ENCODE measurements at places on chromosomes 5 and 9.

DNA sequence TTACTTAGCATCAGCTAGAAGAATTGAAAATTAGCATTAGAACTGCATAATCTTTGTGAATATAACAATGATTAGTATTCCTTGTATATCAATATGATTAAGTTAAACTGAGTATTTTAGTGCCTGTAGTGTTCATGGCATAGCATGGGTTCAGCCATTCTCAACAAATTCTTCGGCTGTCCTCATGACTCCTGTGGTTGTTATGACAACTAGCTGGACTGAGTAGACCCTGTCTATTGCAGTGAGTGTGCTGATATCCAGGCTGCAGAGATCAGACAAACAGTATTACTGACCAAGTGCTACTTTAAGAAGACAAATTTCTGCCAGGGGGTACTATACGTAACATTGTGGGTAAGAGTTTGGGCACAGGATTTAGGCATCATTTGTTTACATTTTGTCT is 125.9 kb downstream of the NUDT12 start:
- no peak for DNase-seq

DNA sequence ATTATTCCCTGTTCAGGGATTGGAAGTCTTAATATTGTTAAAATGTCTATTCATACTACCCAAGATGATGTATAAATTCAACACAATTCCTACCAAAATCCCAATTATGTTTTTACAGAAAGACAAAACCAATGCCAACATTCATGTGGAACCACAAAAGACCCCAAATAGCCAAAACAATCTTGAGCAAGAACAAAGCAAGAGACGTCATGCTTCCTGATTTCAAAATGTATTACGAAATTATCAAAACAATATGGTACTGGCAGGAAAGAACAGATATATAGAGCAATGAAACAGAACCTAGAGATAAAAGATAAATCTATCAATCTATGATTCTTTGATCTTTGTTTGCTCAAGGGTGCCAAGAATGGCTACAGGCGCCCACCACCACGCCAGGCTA is 237.9 kb downstream of the TAF11L14 start:
- no peak for DNase-seq

DNA sequence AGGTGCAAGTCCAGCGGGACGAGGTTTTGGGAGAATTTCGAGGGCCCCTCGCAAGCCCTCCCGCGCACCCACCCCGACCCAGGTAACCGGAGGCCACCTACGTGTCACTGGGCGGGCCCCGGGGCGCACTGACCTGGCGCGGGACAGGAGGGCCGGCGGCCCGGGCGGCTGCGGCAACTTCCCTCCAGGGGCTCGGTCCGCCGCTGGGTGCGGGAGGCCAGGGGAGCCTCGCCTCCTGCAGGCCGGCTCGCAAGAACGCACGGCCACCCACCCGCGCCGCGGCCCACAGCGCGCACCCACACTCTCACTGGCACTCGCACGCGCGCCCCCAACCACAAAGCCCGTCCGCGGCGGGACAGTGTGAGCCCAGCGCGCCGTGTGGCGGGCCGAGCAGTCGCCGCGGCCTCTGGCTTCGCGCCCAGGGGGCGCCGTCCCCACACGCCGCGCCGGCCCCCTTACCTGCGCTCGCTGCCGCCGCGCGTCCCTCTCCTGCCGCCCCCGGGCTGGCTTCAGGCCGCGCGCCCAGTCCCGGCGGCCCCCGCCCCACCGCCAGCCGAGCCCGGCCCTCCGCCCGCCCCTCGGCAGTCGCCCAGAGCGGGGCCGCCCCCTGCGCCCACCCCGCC is 451 bp downstream of the LPAR1 start:
- DNase-seq = peak; percentile 40

GRCh38 chr9:124789531-124789930 is 12.6 kb downstream of the OLFML2A start:
- no peak for DNase-seq

DNA sequence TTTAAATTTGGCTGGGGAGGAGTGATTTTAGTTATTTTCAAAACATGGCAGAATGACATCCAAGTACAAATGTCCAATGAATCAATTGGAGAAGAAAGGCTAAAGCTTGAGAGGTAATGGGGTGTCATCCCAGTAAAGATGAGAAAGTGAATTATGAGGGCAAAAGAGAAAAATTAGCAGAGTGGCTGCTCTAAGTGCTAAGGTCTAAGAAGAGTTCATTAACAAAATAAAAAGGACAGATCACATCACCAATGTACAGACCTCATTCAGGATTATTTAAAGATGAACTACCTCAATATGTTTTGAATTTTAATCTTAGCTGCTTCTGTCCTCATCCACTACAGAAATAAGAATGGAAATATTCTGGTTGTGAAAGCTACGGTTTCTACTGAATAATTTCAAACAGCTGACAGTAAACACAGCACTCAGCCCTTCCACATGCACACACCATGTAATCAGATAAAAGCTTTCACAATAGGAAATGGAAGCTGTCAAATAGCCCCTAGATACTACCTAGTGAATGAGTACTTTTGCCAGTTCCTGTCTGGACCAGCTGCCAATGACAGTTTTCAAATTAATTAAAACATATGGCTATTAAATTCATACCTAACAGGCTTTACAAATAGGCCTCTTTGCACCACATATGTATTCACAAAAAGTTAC is 171.5 kb downstream of the SSBP2 start:
- DNase-seq = peak; percentile 61

DNA sequence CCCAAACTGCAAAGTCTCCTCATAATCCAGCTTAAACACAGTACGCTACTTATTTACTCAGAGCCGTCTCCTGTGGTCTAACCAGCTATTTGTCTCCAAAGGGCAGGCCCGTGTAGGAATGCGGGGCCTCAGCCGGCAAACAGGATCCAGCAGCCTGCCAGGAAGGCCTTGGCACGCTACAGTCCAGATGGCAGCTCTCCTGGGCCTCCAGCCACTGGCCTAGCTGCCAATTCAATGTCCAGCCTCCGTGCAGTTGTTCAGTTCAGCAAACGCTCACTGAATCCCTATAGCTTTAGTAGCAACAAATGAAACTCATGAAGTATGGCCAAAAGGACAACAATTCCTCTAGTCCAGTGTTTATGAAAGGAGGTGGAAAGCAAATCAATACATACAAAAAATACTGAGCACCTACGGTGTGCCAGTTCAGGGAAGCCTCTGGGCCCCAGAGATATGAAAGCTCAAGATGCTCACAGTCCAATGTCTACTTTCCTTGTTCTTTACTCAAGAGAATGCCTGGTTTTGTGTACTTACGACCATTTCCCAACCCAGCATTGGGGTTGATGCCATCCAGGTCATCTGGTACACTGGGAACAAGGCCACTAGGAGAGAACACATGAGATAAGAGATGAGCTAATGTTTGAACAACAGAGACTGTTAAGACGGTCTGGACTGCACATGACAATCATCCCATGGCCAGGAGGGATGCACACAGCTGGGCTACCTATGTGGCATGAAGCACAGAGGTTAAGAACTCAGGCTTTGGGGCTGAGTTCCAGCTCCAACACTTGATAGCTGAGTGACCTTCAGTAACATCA is 8.3 kb downstream of the CDK5RAP2 start:
- DNase-seq = peak; percentile 99

GRCh38 chr9:136386018-136386417 is 12.5 kb upstream of the CARD9 start:
- DNase-seq = no peak

DNA sequence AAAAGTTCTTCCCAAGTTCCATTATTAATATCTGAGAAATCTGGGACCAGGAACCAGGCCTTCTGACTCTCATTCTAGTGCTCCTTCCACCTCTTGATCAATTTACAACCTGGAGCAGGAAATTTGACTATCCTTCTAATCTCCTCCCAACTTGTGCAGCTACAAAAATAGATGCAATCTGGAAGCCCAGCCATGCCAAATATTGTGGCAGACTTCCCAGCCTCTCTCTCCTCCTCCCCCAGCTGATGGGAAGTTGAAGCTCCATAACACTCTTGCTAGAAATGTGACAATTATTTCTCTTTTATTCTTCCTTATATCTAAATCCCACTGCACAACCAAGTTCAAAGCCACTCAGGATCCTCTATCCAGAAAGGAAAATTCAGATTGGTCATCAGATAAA is 252.1 kb downstream of the SEC61B start:
- peak; percentile 56 for DNase-seq

DNA sequence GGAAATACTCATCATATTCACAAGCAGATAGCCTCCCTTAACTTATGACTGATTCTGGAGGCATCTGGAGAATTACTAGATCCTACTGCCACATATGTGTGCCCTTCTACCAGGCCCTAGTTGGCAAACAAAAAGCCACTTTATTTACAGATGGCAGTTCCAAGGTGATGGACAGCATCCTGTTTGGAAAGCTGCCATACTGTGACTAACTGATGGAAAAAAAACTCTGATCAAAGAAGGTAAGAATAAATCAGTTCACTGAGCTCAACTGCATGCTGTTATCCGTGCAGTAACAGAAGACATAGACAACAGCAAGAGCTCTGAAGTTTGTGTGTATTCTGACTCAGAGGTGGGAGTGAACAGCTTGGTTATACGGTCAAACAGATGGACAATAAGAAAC is 279.8 kb upstream of the POU5F2 start:
- DNase-seq = peak; percentile 66

GRCh38 chr5:67066815-67067214 is 129.8 kb downstream of the CD180 start:
- DNase-seq = no peak

DNA sequence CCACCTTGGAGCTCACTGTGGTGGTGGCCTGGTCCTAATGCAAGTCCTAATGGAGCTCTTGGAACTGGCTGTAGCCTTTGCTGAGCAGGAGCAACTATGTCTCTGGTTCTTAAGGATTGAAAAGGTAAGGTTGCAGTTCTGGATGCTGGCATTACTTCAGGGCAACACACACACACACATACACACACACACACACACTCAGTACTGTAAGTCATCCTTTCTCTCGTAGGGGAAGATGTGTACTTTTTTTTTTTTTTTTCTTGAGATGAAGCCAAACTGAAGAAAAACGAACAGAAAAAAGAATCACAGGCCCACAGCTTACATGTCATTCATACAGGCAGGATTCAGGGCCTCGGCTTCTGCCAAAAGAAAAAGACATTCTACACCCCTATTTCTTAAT is 81.1 kb upstream of the RPS23 start:
- no peak for DNase-seq
